ENCODE measurements at places on chromosomes 16 and 17. TPM values are rescaled to one million over a fixed set of nuclear protein-coding genes. Genes with fewer than 3 reads are reported as not detected.

Gene IL21R
- 0.47 TPM for total RNA-seq

Gene CHD9NB
- 2.7 TPM for total RNA-seq

Gene PLCG2
- 26.4 TPM for total RNA-seq

Gene TTLL6
- not detected for total RNA-seq

Gene HIRIP3
- total RNA-seq, result 7.7 TPM

Gene PPY
- not detected for total RNA-seq

Gene TNFSF13
- 1.5 TPM for total RNA-seq

Gene KRTAP1-5
- total RNA-seq, result 0.29 TPM

Gene SEZ6L2
- 6.9 TPM for total RNA-seq

Gene CCL14
- total RNA-seq, result 11.2 TPM

Gene RNF43
- not detected for total RNA-seq

Gene PRAC2
- not detected for total RNA-seq

Gene ASGR1
- 2.6 TPM for total RNA-seq

Gene KRTAP16-1
- total RNA-seq, result not detected

GRCh38 chr17:72422505-72423285 is 301.9 kb downstream of the SOX9 start:
- peak; percentile 20 for DNase-seq

- no peak for DNase-seq
Measured at GRCh38 chr17:38509772-38510420, 81.6 kb downstream of the ARHGAP23 start.

- no peak for DNase-seq
Measured at GRCh38 chr16:48210747-48211146, 33.4 kb upstream of the LONP2 start.

- DNase-seq, result no peak
Measured at GRCh38 chr17:82922646-82923045, 82.8 kb upstream of the ZNF750 start.

- no peak for DNase-seq
Measured at GRCh38 chr17:77494664-77495435, 354.1 kb downstream of the SEC14L1 start.

- DNase-seq, result no peak
Measured at GRCh38 chr16:64238571-64238970, 883.3 kb downstream of the CDH11 start.

GRCh38 chr16:48605518-48606110 is 4.4 kb downstream of the N4BP1 start:
- no peak for DNase-seq

DNA sequence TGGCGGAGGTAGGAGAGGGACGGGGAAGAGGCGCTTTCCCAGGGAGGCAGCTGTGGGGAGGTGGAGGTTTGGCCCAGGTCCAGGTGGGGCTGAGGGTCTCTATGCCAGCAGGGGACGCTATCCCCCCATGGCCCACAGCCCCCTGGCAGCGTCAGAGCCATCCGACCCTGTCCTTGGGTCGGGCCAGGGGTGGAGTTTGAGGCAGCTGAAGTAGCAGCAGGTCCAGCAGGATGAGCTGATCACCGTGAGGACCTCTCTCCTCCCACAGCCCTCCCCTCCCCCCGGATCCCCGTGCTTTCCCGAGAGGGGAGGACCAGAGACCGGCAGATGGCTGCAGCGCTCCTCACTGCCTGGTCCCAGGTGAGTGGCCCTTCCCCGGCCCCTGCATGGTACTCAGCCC is 3.2 kb downstream of the ZNF205 start:
- no peak for DNase-seq

DNA sequence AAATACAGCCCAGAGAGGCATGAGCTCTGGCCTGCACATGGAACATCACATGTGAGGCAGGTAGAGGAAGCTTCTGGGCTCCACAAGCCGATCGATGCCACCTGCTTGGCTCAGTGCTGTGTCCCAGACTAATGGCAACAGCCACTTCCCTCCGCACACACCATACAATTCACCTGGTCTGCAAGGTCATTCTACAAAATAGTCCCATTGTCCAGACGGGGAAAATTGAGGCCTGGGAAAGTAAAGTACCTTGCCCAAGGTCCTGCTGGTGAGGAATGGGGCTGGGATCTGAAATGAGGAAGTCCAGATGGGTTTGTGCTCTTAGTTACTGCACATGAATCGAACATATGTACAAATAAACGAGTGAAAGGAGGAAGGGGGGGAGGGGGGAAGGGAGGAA is 88.0 kb downstream of the LITAF start:
- DNase-seq, result no peak

DNA sequence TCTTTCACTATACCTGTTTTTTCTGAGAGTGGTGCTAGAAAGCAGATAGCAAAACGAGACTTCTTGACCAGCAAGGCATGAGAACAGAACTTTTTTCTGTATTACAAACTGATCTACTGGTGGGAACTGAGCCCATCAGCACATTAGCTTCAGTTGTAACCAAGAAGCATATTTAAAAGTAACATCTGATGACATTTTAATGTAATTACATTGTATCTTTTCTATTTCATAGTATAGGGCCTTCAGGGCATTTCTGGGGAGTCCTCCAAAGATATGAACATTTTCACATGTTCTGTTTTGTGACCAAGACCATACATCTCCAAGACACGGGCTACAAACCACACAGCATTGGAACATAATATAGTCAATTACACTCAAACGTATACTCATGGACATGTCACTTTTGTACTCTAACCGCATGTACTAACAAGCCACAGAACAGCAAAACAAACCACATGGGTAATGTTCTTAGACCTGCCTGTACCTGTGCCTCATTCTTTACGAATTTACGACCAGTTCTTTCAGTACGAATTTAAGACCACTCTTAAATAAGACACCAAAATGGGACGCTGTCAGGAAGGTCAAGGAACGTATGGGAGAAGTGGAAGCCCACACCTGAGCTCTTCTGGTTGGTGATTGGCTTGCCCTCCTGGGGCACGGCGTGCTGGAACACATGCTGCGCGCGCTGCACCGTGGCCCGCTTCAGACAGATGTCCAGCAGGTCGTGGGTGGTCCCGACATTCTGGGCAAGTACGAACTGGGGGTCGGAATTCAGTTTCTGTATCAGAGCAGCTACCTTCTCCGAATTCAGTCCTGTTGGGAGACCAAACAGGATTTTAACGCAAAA is 825 bp downstream of the BLMH start:
- DNase-seq, result no peak

GRCh38 chr16:53262645-53263044 is 171.6 kb upstream of the RBL2 start:
- DNase-seq, result no peak

DNA sequence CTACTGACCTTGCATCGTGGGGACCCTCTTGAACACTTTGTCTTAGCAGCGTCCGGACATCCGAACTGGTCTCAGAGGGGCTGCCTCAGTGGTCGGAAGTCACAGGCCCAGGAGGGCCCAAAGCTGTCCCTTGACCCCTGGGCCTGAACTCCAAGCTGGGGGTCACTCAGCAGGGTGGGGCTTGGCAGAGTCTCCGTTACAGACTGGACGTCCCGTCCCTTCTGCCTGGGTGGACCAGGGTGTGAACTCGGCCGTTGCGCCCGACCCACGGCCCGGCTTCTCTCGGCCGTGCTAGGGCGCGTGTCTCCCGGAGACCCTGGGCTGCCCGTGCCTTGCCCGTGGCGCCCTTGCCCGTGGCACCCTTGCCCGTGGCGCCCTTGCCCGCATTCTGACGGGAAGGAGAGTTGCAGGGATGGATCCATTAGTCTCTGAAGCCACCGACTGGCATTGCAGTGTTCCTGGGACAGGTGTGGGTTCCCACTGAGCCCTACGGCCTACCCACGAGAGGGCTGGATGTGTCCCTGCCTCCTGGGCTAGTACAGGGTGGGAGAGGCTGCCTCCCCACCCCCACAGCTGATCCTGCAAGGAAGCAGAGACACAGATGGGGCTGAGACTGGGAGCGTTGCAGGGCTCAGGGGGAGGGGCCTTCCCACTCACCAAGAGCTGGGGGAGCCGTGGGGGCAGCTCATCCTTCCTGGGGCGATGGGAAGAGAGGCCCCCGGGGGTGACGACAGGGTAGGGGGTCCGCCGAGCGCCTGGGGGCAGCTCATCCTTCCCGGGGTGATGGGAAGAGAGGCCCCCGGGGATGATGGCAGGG is 4.9 kb downstream of the CACNA1H start:
- no peak for DNase-seq

DNA sequence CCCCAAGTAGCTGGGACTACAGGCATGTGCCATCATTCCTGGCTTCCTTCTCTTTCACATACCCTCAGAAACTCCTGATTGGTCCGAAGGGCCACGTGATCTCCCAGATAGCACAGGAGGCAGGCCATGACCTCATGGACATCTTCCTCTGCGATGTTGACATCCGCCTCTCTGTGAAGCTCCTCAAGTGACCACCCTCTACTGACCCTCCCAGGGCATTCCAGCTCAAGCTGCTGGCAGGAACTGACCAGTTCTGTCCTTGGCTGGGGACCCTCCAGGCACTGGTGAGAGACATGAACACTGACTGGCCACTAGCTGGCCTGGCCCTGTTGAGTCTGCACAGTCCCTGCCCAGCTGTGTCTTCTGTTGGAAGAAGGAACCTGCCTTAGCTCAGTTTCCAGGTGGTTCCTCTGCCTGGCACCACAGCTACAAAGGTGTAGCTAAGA is 5.6 kb downstream of the ERAL1 start:
- DNase-seq, result no peak

DNA sequence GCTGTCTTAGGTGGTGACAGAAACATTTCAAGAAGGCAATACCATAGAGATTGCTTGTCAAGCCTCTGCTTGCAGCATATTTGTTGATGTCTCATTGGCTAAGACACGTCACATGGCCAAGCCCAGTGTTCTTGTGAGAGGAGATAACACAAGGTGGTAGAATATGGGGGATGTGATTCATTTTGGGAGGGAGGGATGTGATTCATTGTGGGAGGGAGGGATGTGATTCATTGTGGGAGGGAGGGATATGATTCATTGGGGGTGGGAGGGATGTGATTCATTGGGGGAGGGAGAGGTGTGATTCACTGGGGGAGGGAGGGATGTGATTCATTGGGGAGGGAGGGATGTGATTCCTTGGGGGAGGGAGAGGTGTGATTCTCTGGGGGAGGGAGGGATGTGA is 470.5 kb upstream of the SALL1 start:
- no peak for DNase-seq

DNA sequence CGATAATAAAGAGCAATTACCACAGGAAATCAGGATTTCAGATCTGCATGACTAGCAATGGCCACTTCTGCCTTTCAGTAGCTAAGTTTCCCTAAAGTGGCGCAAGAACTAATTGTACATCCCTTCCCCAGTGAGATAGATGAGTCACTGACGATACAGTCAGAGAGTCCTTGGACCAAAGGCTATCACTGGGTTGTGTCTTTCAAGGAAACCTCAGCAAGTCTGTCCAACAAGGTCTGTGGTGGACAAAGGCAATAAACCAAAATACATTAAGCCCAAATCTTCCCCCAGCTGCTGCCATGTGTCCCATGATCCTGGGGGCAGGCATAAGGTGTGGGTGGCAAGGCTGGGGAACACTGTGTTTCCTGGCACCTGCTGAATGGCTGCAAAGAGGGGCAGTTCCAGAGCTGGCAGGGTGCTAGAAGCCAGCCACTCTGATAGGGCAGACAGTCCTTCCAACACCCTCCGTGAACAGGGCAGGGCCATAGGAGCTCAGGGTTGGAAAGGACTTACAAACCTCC is 20.5 kb upstream of the MTMR4 start:
- no peak for DNase-seq

DNA sequence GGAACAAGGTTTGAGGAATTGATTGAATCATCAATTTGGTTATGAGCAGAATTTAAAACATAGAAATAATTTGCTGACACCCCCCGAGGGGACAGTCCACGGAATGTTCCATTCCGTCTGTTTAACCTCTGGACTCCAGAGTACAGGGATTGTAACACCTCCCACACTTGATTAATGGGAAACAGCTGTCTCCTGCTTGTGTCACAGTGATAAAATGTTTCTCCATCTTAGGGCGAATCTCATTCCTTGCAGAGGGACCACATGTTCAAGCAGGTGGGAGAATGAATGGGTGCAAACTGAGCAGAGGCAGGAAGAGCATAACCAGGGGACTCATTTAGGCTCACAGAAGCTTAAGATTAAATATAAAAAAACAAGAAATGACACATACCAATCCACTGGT is 249.5 kb upstream of the RBFOX1 start:
- DNase-seq, result no peak

DNA sequence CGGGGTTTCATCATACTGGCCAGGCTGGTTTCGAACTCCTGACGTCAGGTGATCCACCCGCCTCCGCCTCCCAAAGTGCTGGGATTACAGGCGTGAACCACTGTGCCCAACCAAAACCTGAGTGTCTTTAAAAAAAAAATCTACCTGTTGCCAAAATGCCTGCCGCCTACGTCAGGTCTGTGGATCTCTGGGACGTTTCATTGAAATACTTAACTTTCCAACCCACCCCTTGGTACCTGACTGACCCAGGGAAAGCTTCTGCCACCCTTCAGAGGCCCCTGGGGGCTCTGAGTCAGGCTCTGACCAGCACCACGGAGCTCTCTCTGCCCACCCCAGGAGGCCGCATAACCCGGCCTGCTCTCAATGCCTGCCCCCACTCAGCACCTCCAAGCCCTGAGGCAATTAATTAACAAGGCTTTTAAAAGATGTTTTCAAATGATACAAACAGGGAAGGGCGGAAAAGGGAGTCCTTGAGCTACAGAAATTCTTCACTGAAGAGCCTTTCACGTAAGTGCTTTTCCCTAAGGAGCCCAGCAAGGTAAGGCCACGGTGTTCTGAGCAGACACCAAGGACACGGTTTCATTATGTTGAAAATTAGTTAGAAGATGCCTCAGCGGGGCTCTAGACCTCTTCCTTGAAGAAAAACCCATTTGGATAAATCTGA is 29.3 kb upstream of the GSG1L start:
- DNase-seq, result no peak

DNA sequence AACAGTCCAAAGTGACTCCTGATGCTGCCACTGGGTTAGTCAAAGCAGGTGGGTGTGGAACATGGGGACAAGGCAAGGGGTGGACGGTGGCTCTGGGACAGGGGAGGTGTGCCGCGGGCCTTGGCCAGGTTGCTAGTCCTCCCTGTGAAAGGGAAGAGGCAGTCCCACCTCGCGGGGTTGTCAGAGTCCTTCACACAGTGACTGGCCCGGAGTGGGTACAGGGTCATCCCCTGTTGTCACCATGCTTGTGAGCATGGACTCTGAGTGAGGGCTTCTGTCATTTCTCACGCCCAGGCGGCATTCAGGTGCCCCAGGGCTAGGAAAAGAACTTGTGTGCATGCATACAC is 3.1 kb upstream of the ZNF469 start:
- no peak for DNase-seq

DNA sequence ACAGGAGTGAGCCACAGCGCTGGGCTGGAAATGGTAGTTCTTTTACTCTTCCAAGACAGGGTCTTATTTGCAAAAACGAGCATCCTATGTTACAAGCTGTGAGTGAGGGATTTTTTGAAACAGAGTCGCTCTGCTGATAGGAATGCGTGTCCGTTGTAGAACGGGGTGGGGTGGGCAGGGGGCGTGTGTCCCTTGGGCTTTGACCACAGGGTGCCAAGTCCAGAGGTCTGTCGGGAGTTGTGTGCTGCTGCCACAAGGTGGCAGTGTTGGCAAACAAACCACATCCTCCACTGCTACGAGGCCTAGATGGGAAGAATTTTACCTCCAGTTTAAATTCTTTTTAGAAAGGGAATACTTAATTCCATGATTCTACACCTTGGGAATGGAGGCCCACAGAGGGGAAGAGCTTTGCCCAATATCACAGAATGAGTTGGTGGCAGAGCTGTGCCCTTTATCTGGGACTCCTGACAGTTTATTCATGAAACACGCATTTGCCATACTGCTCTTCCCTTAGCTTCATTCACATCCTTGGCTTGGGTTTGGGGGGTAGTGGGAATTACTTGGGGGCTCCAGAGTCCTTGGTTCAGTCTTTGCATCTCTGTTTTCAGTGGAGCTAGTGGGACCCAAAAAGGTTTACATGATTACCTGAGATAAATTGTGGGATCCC is 30.6 kb upstream of the ETV4 start:
- DNase-seq, result peak; percentile 51
